NCI-H1417 (cell line): ENCODE measurements at places on chromosomes 5 and 9.

DNA sequence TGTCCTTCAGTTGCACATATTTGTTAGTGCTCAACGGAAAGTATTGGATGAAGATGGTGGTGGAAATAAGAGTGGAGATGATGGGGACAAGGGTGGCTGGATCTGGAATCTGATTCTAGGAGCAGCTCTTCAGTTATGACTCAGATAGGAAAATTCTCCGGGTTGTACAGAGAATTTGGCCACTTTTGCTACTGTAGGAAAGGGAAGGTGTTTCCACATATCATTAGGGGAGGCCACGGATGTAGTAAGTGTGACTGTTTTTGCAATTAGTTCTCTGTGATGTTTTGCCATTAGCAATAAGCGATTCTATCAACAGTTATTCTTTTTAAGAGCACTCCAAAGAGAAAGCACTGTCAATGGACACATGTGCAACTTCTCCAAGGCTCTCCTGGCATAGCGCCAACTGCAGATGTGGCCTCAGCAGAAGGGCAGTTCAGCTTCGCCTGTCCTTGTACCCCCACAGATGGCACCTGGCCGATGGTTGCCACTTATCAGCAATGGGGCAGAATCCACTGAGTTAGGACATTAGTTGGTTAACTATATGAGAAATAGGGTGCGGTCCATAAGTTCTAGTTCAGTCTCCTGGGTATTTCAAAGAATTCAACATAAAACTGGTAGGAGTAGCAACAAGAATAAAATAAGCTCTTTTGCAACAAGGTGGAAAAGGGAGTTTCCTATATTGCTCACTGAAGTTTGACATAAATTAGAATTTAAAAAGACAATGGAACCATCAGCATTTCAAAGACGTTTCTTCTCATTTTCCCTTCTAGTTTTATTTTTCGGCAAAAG, 96.3 kb downstream of the ARSB start:
- peak; percentile 2 for DNase-seq

- DNase-seq, result no peak
These were observed 83.9 kb upstream of the WWC1 start for GRCh38 chr5:168207450-168208029.

GRCh38 chr5:102561894-102562760, 63.3 kb upstream of the SLCO6A1 start:
- peak; percentile 15 for DNase-seq

- no peak for DNase-seq
These were observed 47.9 kb upstream of the SMAD5 start for GRCh38 chr5:136084698-136085097.

DNA sequence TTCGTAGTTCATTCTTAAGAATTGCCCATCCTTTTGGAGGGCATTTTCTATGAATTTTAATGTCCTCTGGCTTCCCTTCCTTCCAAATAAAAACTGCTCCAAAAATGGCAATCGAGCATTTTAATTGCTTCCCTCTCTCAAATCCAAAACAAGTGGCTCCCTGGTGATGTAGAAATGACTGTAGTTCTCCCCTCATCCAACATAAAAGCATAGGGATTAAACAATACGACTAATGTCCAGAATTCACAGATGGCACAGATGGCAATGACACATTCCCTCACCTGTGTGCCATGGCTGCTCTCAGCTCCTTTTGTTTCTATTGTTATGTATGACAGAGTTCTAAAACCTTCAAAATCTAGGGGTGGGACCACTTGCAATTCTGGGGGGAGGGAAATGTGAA, 417.3 kb downstream of the RAB3C start:
- no peak for DNase-seq

DNA sequence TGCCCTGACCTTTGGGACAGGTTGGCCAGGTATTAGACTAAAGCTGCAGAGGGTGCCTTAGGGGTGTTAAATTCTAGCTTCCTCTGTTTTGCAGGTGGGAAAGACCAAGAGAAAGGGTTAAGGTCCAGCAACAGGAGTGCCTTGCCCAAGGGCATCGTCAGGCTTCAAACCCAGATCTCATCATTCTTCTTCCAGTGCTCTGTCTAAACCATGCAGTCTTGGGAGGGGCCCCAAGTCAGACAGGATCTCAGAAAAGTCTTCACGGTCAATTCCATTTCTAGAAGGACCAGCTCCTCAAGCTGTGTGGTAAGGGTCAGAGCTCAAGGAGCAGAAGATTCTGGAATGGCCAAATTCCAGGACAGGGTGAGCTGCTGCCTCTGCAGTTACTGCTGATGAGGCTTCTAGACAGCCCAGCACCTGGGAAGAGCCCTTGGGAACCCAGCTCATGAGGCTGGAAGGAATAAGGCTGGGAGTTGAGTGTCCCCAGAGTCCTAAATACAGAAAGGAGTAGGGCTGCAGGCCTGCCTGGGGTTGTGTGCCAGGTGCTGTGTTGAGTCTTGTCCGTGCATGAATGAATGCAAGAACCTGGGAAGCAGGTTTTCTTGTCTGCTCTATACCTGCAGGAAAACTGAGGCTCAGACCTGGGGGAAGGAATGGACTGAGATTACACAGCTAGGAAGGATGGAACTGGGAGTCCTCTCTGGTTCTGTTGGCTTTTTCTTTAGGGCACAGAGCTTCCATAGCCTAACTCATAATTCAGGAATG, 69.3 kb downstream of the WWC1 start:
- no peak for DNase-seq

GRCh38 chr5:123428521-123429220, 5.5 kb upstream of the CEP120 start:
- no peak for DNase-seq

DNA sequence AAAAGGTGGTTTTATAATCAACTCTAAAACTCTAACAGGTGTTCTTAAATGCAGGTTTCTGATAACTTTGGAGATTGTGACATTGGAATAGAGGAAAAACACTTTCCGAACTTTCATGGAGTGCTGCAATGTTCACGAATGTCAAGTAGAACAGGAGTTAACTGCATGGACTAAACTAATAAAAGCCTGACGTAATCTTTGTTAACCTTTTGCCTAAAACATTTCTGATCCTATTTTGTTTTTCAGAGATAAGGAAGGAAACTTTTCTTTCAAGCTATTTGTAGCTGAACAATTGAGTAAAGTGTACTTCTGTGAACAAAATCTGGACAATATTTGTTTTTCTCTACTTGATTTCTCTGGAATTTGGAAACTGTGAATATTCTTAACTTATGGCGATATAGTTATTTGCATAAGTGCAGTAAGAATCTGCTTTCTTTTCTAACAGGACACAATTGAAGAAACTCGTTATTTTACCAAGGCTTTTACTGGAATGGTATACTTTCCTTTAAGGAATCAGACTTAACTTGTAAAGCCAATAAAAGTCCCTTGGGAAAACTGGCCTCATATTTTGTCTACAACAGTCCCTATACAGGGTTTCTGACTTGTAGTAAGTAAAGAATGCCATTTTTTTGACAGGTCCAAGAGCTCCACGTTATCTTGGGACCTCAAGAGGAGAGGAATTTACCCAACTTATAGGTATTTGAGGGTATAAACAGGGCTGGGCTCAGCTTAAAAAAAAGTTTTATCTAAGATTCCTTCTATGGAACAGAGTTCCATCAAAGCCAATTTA, 154.7 kb downstream of the NXNL2 start:
- DNase-seq, result no peak

- no peak for DNase-seq
These were observed 262.6 kb upstream of the MAP3K1 start for GRCh38 chr5:56552612-56553268.

DNA sequence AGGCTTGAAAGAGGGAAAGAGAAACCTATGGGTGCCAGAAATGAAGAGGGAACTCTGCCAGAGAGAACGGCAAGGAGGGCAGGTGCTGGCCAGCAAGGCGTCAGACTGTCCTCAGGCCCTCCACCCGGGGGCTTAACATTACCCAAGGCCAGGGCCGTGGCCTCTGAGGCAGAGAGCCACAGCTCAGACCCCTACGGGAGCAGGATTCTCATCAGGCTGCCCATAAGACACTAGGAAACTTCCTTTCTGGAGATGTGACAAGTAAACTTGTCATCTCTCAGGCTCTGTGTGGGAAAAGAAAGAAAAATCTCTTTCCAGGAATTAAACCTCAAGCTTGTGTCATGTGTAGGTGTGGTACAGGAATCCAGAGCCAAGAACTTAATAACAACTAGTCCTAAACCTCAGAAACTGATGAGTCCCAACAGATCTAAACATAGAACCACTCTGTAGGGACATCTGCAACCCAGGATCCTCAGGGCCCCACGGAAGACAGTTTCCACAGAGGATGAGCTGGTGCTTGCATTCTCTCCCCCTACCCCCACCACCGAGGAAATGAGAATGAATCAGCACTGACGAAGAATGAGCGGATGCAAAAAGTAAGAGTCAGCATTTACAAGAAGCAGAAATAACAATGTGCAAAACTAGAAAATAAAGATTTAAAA, 74.3 kb downstream of the DCP2 start:
- DNase-seq, result no peak

DNA sequence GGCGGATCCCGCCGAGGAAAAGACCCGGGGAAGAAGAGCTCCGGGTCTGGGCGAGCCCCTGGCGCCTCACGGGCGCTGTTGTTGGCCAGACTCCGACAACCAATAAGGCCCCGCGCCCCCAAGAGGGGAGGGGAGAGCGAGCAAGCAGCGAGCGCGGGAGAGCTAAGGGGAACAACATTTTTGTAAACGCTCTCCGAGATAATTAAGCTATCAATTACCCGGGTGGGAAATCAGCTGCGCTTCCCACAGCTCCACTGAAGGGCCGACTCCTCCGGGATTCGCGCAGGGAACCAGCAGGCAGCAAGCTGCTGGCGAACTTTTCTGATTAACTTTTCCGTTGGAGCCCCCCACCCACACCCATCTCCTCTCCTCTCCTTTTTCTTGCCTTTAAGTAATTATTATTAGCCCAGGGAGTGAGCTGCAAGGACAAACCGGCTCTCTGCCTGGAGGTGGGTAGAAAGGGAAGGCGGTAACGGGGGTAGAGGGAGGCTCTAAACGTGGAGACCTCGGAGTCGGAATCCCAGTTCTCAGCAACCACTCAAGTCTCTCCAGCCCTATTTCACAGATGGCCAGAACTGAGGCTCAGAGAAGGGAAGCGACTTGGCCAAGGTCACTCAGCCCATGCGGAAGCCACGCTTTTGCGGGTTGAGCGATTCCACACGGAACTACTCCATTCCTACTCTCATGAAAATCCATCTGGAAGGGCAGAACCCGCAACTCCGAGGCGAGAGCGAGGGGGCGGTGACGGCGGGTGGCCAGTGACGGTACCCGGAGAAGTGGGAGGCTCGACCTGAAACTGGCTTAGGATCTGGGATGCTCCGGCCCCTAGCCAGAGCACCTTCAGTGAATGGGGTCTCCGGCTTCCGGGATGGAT, 1.3 kb downstream of the ASTN2 start:
- peak; percentile 79 for DNase-seq

DNA sequence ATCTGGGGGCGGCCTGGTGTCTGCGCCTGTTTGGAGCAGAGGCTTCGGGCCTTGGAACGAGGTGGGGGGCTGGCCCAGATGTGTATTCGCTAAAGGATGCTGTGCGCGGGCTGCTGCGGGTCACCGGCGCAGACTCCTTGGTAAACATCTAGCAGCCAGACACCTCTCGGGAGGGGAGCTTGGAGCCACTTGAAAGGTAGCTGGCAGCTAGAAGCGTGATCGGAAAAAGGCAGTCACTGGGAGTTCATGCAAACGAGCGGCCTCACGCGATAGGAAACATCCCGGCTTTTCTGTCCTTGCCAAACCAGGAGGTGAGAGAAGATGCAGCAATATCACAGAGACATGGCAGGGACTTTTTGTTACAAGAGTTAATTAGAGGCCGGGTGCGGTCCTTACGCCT, 8.1 kb downstream of the LAMC3 start:
- DNase-seq, result no peak

DNA sequence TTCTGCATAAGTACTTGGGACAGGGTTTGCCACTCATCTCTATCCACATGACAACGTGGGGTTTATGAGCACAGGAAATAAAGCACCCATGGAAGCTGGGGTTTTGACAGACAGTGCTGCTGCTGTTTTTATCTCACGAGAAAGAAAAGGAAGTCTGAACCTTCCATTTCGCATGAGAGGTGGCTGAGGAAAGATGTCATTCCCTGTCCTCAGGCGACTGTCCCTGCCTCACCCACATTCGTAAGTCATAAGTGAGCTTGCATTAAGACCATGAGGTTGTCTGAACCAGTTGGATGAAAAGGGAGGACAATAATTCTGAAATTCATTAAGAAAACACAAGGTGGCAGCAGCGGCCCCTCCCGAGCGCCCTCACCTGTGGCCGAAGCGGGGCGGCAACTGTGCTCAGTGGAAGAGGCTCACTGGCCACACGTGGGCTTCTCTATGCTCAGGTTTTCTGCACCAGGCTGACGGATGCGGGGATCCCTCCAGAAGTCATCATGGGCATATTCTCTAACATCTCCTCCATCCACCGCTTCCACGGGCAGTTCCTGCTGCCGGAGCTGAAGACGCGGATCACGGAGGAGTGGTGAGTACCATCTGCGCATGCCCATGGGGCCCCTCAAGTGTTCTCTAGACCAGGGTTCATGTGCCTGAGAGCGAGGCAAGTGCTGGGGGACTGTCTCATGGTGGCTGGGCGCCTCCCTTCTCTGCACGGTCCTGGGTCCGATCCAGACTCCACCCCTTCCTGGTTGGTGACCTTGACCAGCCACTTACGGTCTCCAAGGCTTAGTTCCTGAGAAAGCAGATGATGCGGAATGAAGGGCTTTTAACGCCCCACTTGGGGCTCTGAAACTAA, 54.7 kb upstream of the SUSD3 start:
- DNase-seq, result peak; percentile 77

- no peak for DNase-seq
These were observed 3.2 kb downstream of the SNX30 start for GRCh38 chr9:112753725-112754124.

DNA sequence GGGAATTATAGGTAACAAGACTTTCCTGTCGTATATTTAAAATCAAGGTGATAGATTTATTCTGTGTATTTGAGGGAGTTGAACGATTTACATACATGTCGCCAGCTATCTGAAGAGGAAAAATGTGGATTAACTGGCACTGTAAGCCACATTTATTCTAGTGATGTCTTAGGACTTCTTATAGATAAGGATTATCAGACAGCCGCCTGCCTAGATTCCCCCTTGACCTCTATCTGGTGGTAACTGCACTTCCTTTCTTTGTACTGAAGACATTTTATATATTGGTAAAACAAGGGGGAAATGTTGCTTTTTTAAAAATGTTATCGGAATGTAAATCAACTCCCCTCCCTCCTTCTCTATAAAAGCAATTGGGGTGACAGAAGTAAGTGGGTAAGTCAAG, 39.3 kb upstream of the F2RL2 start:
- no peak for DNase-seq

- DNase-seq, result no peak
These were observed 5.2 kb downstream of the DENND1A start for GRCh38 chr9:123924727-123925126.

DNA sequence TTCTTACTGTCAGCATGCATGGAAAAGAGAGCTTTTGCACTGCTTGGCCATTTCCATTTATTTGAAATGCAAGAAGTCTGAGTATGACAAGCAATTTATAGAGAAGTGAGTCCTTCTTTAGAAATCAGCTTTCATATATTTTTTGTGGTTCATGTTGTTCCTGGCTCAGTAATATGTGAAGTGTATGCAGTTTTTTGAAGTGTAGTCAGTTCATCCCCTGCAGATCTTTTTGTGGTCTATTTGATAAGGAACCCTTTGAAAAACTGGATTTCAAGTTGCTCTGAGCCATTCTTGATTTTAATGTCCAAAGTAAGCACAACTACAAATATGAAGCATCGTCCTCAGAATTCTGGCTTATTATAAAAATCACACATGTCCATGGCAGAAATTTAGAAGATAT, 294.1 kb upstream of the SMC2 start:
- DNase-seq, result no peak

GRCh38 chr9:15999422-16000339, 446.8 kb downstream of the CCDC171 start:
- DNase-seq, result no peak
